ENCODE measurements at places on chromosomes 16 and 17.

GRCh38 chr17:74410001-74410443, 21.9 kb upstream of the GPRC5C start:
- DNase-seq, result no peak

- DNase-seq, result no peak
These were observed 240.9 kb downstream of the KIF2B start for GRCh38 chr17:54063639-54064038.

GRCh38 chr17:81863123-81863675, 2.9 kb upstream of the P4HB start:
- no peak for DNase-seq

DNA sequence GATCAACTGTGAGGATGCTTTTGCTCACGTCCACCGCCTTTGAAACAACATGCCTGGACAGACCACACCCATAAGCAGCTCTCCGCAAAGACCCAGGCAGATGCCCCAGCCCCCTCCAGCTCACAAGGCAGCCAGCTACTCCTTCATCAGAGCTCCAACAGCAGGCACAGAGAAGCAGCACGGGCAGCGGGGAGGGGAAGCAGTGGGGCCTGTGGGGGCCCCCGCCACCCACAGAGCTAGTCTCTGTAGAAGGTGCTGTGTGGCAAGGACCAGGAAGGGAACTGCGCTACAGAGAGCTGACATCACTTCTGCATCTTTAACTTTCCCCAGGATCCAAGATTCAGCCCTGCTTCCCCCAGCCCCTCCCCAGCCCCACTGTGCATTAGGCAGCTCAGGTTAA, 10.0 kb upstream of the SCNN1G start:
- DNase-seq, result no peak

DNA sequence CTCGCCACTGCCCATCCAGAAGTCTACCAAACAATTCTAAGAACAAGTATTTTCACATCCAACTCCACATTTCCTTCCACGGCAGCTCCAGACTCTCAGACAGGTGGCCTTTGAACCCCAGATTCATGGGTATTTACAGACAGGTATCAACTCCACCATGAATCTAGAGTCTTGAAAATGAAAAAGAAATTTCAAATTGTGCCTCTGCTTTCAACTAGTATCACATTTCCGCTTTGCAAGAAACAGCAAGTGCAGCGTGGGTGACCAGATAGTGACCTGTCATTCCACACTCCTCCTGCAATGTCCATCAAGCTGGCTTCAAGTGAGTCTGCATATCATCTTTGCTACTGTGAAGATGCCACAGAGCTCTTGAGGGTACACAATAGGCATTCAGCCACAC, 232.4 kb upstream of the RPL38 start:
- no peak for DNase-seq

- DNase-seq, result no peak
These were observed 26.3 kb upstream of the CACNA1H start for GRCh38 chr16:1126586-1126985.

DNA sequence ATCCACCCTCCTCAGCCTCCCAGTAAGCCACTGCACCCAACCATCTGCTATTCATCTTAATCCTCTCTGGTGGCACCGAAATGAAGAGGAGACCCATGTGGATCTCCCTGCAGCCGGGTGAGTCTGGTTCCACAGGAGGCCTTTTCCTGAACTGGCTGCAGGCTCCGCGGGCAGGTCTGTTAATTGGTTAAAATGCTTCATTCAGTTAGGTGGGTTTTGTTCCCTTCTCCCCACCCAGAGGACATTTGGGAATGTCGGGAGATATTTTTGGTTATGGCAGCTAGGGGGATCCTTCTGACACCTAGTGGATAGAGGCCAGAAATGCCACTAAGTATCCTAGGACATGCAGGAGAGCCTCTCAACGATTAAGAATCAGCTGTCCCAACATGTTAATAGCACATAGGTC, 16.7 kb downstream of the C16orf54 start:
- DNase-seq, result no peak

GRCh38 chr16:59046335-59046734, 312.2 kb upstream of the GOT2 start:
- no peak for DNase-seq

DNA sequence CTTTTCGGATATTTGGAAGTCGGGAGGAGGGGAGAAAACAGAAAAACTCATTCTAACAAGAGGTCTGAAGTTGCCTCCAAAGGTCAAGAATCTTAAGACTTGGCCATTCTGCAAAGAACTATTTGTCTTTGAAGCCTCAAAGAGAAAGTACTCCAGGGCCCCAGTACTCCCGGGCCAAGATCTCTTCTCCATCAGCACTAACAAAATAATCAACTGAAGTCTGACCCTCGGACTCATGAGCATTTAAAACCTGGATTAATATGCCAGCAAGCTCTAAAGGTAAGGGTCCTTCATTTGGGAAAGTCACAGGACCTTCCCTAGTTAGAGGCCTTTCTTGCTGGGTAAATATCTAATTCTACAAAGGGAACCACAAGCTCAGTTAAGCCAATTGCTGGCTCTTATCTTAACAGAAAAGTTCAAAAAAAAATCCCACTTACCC, 4.5 kb downstream of the AXIN2 start:
- DNase-seq, result no peak

- no peak for DNase-seq
These were observed 16.6 kb upstream of the MPRIP start for GRCh38 chr17:17025621-17026020.

- DNase-seq, result no peak
These were observed 1.6 kb downstream of the ASIC2 start for GRCh38 chr17:33291248-33292200.

- DNase-seq, result no peak
These were observed 104.6 kb downstream of the GNAO1 start for GRCh38 chr16:56295739-56296527.

GRCh38 chr16:29819506-29819905, 756 bp upstream of the MVP start:
- no peak for DNase-seq

- no peak for DNase-seq
These were observed 18.0 kb upstream of the TRIM37 start for GRCh38 chr17:59124665-59125064.

DNA sequence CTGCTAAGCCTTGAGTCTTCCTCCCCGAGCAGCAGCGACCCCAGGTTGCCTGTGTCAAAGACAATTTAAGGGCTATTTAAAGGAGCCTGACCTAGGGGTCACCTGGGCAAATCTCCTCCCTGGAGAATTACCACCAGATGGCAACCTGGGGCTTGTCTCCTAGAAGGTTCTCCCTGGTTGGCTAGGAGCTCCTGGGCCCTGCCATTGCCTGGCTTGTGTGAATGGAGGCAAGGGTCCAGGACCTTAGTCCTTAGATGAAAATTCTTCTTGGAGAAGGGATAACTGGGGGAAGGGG, 51.3 kb upstream of the TAC4 start:
- no peak for DNase-seq

DNA sequence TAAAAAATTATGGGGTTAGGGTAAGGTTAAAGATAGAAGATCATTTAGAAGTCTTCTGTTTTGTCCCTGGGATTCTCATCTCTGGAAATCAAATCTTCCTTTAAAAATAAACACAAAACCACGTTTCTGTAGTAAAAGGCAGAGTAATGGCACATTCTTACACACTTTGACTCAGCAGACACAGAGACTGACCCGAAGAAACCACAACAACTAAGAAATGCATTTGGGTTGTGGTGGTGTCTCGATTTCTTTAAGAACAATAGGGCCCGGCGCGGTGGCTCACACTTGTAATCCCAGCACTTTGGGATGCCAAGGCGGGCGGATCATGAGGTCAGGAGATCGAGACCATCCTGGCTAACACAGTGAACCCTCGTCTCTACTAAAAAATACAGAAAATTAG, 54.9 kb upstream of the MYH10 start:
- no peak for DNase-seq

DNA sequence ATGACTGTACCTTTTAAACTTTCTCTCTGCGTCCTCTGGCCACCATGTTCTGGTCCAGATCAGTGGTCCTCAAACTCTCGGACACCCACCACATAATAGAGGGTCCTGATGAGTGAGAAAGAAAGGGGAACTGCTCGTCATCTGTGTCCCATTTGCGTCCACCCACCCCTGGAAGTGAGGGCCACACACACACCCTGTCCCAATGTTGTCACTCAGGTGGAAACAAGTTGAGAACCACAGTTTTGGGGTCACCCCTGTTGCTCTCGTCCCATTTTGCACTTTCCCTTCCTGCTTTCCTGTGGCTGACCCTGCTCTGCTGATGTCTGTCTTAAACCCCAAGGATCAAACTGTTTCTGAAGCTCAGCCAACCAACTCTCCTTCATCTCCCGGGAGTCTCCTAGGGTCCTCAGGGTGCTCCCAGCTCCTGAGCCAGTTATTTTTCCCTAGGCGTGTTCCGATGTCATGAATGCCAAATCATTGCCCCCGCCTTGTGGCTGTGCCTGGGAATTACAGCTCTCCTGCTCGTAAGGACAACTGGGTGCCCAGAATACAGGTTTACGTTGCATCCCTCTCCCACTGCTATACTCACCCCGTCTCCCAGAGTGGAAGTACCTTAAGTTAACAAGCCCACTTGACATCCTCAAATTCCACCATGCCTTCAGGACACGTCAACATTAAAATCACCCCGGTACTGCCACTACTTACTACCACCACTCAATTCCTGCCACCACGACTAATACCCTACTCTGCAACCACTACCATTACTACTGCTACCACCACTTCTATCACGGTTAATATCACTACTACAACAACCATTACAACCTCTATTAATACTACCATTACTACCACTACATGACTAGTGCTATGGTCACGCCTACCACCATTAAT, 26.0 kb upstream of the HNF1B start:
- no peak for DNase-seq

DNA sequence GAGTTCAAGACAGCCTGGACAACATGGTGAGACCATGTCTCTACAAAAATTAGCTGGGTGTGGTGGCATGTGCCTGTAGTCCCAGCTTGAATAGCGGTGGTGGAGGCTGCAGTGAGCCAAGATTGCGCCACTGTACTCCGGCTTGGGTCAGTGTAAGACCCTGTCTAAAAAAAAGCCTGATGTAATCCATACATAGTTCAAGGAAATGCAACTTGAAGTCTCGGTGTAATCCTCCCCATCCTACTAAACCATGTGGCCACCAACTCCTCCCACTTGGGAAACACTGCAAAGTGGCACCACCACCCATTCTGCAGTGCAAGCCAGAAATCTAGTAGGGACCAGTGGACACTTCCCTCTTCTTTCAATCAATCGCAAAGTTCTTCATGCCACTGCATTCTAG, 5.4 kb upstream of the KPNB1 start:
- DNase-seq, result no peak

GRCh38 chr16:89502081-89502843, 5.9 kb upstream of the SPG7 start:
- peak; percentile 77 for DNase-seq

DNA sequence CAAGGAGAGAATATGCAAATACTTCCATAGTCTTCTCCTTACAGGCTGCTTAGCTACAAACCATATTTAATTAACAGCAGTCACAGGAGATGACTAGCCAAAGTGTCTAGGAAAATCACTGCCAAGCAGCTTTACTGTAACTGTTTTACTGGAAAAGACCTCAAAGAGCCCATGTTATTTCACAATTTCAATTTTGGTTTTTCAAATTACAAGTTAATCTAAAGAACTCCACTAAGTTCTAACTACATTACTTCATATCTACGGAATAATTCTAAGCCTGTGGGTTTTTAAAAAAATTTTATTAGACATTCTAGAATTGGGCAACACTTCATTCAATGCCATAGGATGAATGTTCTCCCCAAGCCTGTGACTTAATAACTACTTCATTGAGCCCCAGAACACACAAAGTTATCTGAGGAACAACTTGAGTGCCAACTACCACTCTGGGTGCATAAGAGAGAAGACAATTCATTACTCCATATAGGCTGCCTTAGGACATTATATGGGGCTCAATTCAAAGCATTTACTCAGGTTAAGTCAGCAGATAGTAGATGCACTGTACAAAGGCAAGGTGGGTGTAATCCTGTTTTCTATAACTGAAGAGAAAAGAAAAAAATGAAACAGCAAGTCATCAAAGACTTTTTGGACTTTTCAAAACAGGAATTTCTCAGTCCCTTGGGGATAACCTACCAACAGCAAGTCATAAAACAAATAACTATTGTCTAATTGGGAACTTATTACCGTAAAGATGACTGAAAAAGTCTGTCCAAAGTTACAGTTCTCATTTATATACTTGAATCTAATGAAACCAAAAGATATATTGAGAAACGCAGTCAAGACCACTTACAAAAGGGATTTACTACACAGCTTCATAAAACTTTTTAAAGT, 33.0 kb downstream of the STAT3 start:
- DNase-seq, result no peak

- no peak for DNase-seq
These were observed 19.3 kb upstream of the SLFN13 start for GRCh38 chr17:35467824-35468223.

- DNase-seq, result no peak
These were observed 6.8 kb downstream of the AXIN1 start for GRCh38 chr16:345772-346171.

GRCh38 chr17:31786796-31787481, 72.1 kb downstream of the COPRS start:
- DNase-seq, result no peak

DNA sequence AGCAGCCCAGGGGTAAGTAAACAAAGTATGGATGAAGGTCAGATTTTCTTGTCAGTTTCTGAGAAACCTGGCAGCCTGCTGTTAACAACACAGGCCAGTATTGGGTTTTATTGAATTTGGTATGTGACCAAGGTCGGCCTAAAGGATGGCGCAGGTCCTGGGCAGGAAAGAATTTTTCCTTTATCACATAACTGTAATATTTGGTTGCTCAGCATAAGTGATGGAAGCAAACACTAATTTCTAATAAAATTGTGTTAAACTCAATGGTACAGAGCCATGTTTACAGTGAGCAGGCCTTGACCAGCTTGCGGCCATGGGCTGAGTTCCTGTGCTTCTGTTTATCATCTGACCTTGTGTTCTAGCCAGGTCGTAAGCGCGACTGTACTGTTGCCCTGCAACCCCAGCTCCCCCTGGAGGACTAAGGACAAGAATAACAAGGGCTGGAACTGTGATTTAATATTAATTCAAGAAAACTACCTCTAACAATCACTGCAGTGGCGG, 10.5 kb downstream of the POLDIP2 start:
- DNase-seq, result no peak

- no peak for DNase-seq
These were observed 13.0 kb upstream of the GGA2 start for GRCh38 chr16:23523321-23523720.

GRCh38 chr16:13168091-13168572, 266.7 kb downstream of the SHISA9 start:
- no peak for DNase-seq

- DNase-seq, result no peak
These were observed 9.8 kb downstream of the UNC13D start for GRCh38 chr17:75834279-75834920.

- peak; percentile 35 for DNase-seq
These were observed 38.7 kb downstream of the ACSF3 start for GRCh38 chr16:89132194-89133005.

GRCh38 chr16:56715126-56715525, 14.8 kb upstream of the NUP93 start:
- no peak for DNase-seq

GRCh38 chr17:82888583-82889495, 49.0 kb upstream of the ZNF750 start:
- DNase-seq, result no peak
